Ascending aorta (tissue), 2 donors: ENCODE measurements at places on chromosomes 16 and 17.
A peak's percentile ranks its signal among the peaks of the same experiment; 100 is the strongest.

- DNase-seq = no peak
Measured at GRCh38 chr17:20983359-20983637, 59.5 kb downstream of the USP22 start.

GRCh38 chr16:23081675-23082119, 67.6 kb downstream of the USP31 start:
- DNase-seq = no peak

DNA sequence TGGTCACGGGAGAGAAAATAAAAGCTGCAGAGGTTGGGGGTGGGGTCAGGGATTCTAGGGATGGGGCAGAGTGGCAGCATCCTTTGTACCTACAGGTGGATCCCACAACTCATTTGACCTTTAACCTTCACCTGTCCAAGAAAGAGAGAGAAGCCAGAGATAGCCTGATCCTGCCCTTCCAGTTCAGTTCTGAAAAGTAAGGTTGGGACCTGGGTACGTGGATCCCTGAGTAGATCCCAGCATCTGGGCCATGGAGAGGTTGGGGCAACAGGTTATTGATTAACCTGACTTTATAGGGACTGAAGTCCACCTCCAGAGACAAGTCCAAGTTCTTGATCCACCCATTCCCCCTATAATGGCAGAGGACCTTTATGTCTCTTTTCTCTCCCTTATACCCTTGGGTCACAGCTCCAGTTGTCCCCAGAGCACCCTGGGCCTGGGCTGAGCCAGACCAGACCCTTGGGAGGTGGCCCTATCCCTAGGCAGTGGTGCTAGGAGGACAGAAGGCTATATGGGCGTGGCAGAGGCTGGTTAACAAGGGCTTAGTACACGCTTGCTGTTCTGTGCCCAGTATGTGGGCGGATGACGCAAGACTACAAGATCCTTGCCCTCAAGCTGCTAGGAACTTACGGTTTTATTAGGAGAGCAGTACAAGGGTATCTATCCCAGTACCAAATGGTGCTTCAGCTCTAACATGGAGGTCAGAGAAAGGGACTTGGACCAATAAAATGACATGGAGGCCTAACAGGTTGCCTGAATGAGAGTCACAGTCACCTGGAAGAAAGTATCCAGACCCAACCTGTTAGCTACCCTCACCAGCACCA, 3.3 kb downstream of the CLDN7 start:
- no peak for DNase-seq

GRCh38 chr16:48112600-48112999, 43.2 kb downstream of the ABCC12 start:
- DNase-seq = no peak

DNA sequence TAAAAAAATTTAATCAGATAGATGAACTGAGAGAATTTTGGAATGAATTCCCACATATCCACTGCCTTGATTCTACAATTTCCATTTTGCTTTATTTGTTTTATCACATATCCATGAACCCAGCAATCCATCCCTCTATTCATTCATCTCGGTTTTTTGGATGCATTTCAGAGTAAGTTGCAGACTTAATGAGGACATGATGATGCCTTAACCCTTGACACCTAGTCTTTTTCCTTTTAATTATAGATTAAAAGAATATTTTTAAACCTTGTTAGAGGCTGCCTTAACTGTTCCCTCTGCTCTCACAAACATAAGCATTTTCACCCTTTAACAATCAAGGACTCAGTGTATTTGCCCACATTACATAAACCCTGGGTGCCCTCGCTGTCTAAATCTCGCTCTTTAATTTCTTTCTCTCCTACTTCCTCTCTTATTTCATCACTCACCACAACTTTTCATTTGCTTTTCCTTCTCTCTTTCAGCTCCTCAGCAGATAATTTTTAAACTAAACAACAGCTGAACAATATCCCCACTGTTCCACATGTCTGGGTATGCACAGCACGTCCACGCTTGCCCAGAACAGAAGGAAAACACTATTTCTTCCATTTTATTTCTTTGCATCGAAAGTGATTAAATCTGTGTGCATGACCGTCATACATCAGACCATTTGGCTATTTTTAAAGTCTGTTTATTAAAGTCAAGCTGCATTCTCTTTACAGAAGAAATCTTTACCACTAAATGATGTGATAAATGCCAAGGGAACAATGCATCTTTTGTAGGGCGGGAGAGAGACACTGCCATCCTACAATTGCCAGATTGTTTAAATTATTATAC, 39.9 kb downstream of the IQCK start:
- DNase-seq = peak; percentile 1

GRCh38 chr16:23564575-23565363, 7.2 kb downstream of the UBFD1 start:
- no peak for DNase-seq
